ENCODE measurements at places on chromosomes 12 and 14.

DNA sequence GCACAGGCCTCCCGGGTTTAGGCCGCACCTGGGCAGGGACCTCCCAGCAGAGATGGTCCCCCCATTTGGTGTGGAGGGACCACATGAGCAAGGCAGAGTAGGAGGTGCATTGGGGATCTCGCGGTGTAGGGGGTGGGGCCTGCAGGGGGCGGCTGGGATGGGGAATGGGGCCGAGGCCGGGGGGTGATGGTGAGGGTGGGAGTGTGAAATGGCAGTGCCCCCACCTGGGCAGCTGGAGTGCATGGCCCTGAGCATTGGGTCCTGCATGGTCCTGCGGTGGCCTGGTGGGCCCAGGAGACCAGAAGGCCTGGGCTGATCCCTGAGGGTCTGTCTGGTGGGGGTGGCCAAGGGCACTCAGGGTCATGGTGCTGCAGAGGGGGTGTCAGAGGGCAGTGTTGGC is 111.8 kb downstream of the KIF26A start:
- DNase-seq = no peak

DNA sequence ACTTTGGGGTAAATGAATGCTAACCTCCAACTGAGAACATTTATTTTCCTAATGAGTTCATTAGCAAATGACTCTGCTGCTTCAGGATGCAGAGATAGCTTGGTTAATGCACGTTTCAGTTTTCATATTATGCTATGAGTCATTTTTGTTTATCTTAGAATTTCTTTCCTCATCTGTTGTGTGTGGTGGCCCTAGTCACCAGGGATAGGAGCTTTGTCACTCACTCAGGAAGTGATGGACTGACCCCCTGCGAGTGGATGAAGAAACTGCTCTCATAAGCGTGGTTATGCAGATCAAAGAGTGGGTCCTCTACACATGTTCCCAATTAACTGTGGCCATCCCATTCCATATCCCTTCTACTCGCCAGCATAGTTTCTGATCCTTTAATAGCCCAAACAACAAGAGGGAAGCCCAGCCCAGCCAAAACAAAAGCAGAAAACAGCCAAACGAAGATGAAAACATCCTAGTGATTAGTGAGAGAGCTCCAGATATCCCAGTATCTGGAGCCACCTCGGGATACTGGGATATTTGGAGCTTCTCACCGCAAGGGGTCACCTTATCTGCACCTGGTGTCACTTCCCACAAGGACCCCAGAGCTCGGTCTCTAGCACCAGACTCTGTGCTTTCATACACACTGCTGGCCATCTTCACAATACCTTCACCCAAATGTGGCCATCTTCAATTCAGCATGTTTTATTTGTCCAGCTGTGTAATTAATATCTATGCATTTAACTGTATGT is 8.6 kb downstream of the TC2N start:
- DNase-seq = no peak

DNA sequence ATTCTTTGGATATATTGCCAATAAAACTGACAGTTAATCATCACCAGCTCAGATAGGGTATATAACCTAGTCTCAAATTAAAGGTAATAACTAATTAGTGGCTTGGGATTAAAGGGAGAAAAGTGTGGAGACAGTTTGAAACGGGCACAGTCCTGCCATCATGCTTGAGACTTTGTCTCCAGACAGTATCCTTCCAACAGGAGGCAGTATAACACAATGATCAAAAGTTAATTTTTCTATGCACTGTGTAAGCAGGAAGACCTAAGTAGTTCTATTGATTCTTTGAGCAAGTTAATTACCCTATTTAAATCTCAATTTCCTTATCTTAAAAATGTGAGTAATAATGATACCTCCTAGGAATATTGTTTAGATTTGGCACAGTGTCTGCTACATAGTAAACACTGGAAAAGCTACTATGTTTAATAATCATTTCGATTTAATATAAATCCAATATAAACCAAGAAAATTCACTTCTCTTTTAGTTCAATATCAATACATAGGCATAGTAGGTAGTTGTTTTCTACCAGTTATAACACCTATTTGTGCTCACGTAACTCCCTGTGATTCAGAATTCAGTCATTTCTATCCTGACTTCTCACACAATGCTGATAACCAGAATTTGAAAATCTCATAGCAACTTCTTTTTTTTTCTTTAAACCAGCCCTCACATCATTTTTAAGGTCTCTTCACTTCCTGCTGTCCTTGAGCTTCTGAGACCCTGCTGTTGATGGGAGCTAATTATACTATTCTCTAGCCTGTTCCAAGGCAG is 53.7 kb downstream of the GALNT4 start:
- no peak for DNase-seq

- no peak for DNase-seq
These were observed 95.9 kb downstream of the TSPAN9 start for GRCh38 chr12:3173008-3173553.

DNA sequence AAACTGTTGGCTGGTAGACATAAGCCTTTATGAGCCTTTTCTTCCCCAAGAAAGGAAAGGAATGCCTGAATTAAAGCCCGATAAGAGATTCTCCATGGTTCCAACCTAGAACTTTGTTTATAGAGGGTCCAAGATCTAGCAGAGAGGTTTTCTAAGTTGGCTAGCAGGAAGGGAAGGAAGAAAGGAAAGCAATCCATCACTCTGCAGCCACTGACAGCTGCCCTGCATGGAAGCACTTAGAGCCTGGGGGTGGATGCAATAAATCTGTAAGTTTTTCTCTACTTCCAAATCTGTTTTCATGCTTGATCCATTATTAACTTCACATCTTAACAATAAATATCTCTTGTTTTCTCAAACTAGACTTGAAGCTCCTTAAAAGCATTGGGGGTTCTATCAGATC is 224.4 kb downstream of the KSR2 start:
- no peak for DNase-seq

GRCh38 chr14:37796703-37797416 is 201.4 kb downstream of the TTC6 start:
- DNase-seq = no peak

GRCh38 chr14:99627510-99628381 is 17.2 kb upstream of the HHIPL1 start:
- no peak for DNase-seq

- no peak for DNase-seq
These were observed 11.6 kb downstream of the RFX4 start for GRCh38 chr12:106594447-106594846.

GRCh38 chr12:93624595-93625294 is 52.3 kb downstream of the SOCS2 start:
- no peak for DNase-seq

GRCh38 chr12:130870442-130871285 is 1.2 kb upstream of the RAN start:
- peak; percentile 65 for DNase-seq

DNA sequence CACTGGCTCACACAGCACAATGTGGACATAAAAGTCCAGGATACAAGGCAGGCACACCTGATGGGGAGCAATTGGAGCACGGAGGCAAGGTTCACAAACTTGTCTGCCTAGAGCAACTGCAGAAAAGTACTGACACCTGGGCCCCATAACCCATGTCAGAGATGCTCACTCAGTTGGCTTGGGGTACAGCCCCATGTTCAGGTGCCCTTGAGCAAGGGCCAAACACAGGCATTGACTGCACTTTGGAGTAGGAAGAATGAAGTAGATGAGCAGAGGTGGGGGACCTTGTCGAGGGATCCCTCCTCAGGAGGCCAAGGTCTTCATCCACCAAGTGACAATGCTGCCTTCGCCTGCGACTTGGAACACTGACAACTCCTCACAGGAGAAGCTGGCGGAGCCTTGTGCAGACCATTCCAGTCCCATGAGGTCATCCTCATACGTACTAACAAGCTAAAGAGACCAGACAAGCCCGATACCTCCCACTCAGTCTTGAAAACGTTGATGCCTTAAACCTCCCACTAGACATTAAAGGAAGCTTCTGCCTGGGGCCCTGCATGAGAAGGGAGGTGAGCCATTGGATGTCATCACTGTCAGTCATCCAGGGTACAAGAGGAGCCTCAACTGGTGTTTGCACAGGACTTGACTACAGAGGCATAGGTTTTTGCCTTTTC is 42.5 kb upstream of the C14orf180 start:
- no peak for DNase-seq

GRCh38 chr12:110200124-110200417 is 75.9 kb downstream of the IFT81 start:
- DNase-seq = no peak

DNA sequence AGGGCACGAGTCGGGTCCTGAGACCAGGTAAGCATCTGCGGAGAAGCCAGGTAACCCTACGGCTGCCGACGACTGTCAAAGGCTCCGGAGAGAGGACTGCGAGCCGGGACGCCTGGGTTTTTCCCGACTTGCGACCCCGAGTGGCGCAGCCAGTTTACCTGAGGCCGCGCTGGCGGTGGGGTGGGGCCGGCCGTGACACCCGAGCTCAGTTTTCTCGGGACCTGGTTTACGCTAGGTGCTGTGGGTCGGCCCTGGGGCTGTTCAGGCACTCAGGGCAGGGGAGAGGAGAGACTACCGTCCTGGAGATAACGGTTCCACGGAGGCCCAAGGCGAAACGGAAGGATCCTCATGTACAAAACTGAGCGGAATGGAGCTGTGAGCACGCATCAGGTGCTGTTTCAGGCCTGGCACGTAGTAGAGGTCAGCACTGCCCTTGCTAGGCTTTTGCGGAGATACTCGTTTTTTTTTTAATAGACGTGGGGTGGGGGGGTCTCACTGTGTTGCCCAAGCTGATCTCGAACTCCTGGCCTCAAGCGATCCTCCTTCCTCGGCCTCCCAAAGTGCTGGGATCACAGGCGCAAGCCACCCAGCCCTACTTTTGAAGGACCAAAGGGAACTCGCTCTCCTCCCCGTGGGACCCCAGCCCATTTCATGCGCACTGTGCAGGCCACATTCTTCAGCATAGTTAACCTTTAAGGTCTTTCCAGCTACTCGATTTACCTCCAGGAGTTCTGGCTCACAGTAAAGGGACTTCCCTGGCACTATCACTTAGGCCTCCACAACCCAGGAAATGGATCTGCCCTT is 471 bp downstream of the MTRFR start:
- DNase-seq = no peak

DNA sequence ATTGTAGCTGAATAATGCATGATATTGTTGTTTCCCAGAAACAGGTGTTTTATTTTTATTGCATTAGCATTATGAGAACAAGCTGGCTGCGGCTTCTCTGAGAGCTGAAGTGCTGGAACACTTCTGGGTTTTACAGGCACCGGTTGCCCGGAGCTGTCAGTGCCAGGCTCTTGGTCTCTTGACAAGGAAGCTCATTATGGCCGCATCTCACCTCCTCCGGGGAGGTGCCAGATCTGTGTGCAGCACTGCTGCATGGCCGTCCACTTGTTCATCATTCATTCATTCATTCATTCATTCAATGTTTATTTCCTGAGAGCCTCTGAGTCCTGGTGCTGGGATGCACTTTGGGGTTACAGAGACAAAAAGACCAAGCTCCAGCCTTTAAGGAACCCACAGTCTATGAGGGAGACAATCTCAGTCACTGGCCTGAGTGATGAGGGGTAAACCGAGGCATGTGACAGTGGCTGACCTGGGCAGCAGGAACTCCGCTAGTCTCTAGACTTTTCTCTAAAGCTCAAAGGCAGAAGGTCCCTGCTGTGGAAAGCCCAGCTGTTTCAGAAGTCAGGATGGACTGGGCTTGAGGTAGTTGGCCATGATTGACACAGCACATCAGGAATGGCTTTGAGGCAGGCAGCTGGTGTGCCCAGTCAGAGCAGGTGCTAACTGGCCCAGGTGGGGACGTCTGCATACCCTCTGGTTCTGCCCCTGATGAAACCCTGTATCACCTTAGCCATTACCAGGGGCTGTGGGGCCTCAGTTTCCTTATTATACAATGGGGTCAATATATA is 181.0 kb downstream of the ADGRD1 start:
- peak; percentile 7 for DNase-seq

DNA sequence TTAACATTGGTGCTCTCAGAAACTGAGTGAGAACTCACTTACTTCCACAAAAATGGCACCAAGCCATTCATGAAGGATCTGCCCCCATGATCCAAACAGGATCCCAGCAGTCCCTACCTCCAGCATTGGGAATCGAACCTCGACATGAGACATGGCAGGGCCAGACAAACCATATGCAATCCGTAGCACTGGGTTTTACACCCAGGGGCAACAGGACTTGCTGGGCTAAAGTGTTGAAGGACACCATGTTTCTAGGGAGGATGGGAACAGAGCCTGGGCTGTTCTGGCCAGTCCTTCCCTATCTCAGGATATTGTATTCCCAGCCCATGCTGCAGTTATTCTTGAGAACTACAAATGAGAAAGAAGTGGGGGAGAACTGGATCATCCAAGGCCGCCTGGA is 36.6 kb downstream of the SERPINA3 start:
- no peak for DNase-seq

GRCh38 chr14:24080888-24081738 is 9.8 kb downstream of the CPNE6 start:
- no peak for DNase-seq

- no peak for DNase-seq
These were observed 28.1 kb downstream of the SLC41A2 start for GRCh38 chr12:104929977-104930376.

GRCh38 chr12:5723071-5723470 is 222.0 kb downstream of the ANO2 start:
- no peak for DNase-seq

DNA sequence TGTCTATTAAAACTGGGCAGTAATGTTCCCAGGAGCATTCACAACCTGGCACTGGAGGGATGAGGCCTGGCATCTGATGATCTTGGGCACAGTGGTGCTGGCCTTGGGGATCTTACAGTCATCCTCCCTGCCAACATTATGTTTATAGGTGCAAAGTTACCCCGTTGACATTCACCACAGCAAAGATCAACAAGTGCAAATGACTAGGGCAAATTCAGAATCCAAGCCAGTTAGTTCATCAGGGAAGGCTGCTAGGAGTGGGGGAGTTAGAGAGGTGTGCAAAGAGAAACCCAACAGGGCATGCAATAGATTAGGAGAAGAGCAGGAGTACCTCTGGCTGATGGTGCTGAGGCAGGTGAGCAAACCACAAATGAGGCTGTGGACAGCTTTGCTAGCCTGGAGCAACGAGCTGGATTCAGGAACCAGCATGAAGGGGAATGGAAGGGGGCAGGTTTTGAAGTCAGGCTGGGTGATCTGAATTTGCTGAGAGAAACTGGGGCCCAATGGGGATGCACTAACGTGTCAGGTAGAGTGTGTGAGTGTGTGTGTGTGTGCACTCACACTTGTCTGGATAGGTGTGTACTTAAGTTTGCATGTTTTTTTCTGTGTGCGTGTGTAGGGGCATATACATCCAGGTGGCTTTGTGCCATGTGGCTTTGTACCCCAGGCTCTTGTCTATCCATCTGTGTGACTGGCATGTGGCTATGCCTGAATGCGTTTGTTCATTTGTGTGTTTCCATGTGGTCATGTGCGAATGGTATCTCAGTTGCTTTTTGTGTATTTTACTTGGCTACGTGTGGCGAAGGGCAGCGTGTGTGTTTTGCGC is 1.6 kb downstream of the CISTR start:
- no peak for DNase-seq

DNA sequence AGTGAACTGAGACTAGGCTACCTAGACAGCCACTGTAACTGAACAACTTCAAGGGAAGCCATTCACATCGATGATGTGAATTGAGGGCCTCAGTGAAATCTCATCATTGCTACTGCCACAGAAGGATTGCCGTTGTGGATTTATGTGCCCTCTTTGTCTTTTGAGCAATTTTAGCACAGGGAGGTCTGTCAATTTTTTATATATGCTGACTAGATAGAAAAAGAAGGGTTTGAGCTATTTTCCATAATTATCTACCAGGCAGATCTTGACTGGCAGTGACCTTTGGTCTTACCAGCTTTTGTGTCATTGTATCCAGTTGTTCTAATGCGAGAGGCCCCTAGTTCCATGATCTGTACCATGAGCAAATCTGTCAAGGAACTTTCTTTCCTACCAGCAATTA is 179.4 kb downstream of the ERC1 start:
- no peak for DNase-seq

GRCh38 chr14:33282331-33283230 is 343.9 kb downstream of the NPAS3 start:
- DNase-seq = no peak

All from ovary (tissue), 10 donors.